SJCRH30 (cell line): ENCODE measurements at places on chromosomes 11 and 22. TPM values are rescaled to one million over a fixed set of nuclear protein-coding genes. Genes with fewer than 3 reads are reported as not detected.

The CHRM4 gene
- 0.81 and 0.97 TPM in 2 replicates for total RNA-seq

The PRCP gene
- total RNA-seq: 65.8 and 72.1 TPM in 2 replicates

The APOC3 gene
- not detected in 2 replicates for total RNA-seq

The APOBEC3B gene
- 15.8 and 16.6 TPM in 2 replicates for total RNA-seq

The HOATZ gene
- total RNA-seq: not detected in 2 replicates

The OR4D5 gene
- total RNA-seq: not detected in 2 replicates

The KCNQ1 gene
- not detected in 2 replicates for total RNA-seq

- no peaks in the 10 kb centered on the region for H3K4me1 ChIP-seq
- no peak overlapping the region for H3K27ac ChIP-seq
- DNase-seq: peak; percentile 55
- no peaks in the 10 kb centered on the region for H3K27me3 ChIP-seq
These were observed 121.5 kb downstream of the CHST1 start for GRCh38 chr11:45543808-45544422.

- no peaks in the 10 kb centered on the region for H3K4me1 ChIP-seq
- no peaks in the 10 kb centered on the region for H3K27me3 ChIP-seq
- H3K4me3 ChIP-seq: no peak overlapping the region
- no peak overlapping the region for H3K27ac ChIP-seq
- H3K36me3 ChIP-seq: no peaks in the 10 kb centered on the region
These were observed 76.8 kb downstream of the MPPED2 start for GRCh38 chr11:30509364-30509763.

- H3K4me1 ChIP-seq: no peaks in the 10 kb centered on the region
- H3K36me3 ChIP-seq: peaks cover 24% of the 10 kb centered on the region
- DNase-seq: no peak
These were observed 76.9 kb downstream of the BCR start for GRCh38 chr22:23256986-23257888.

DNA sequence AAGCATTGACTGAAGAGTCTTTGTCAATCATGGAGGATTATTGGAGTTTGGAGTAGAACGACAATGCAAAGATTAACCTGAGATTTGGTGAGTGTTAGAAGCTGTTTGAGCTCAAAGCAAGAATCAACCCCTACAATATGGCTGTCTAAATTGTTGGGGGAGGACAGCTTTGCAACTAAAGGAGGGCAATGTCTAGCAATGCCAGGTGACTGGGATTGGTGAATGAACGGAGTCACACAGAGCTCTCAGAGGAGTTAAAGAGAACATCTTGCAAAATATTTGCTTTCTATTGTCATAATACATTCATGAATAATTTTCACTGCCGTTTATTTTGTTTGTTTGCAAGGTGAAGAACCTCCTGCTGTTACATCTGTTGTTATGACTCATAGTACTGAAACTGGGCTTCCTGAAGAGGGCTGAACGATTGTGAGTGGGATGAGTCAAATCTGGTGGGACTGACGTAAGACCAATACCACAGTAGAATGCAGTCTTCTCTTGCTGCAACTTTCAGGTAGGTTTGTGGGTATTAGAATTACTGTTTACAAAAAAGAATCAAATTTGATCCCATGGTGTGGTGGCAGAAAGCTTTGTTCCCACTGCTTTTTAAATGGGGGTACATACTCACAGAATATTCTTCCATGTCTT lies 281.9 kb downstream of the CADM1 start:
- no peak overlapping the region for H3K27ac ChIP-seq
- no peaks in the 10 kb centered on the region for H3K27me3 ChIP-seq
- no peaks in the 10 kb centered on the region for H3K4me1 ChIP-seq
- H3K4me3 ChIP-seq: no peak overlapping the region

DNA sequence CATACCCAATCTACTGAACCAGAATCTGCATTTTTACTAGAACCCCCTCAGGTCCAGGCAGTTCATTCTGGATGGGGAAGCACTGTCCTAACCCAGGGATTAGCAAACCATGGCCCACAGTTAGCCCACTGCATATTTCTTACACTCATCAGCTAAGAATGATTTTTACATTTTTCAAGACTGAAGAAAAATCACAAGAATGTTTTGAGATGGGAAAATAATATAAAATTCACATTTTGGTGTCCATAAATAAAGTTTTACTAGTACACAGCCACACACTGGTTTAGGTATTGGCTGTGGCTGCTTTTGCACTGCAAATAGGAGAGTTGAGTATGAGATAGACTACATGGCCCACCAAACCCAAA lies 59.4 kb downstream of the PPFIBP2 start:
- no peak overlapping the region for H3K4me3 ChIP-seq
- no peaks in the 10 kb centered on the region; the same call in none of the 2 replicates for H3K27me3 ChIP-seq
- H3K27ac ChIP-seq: no peak overlapping the region
- no peaks in the 10 kb centered on the region for H3K36me3 ChIP-seq
- H3K4me1 ChIP-seq: peaks cover 25% of the 10 kb centered on the region
- no peak for DNase-seq

DNA sequence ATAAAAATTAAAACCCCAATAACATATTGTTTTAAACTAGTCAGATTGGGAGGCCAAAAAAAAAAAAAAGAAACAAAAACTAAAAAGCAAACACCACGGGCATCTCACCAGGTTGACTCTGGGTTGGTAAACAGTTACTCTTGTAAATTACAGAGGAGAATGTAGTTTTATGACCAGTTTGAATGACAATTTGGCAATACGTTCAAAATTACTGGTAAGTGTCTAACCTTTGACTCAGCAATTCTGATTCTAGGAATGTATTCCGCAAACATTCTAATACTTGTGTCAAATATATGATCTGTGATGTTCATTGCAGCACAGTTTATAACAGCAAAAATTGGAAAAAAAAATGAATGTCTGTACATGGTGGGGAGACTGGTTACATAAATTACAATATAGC lies 1376.0 kb downstream of the TBC1D22A start:
- DNase-seq: no peak
- H3K4me1 ChIP-seq: no peaks in the 10 kb centered on the region
- no peak overlapping the region for H3K27ac ChIP-seq
- peaks cover 29% of the 10 kb centered on the region for H3K27me3 ChIP-seq
- no peak overlapping the region for H3K4me3 ChIP-seq
- no peaks in the 10 kb centered on the region for H3K36me3 ChIP-seq

DNA sequence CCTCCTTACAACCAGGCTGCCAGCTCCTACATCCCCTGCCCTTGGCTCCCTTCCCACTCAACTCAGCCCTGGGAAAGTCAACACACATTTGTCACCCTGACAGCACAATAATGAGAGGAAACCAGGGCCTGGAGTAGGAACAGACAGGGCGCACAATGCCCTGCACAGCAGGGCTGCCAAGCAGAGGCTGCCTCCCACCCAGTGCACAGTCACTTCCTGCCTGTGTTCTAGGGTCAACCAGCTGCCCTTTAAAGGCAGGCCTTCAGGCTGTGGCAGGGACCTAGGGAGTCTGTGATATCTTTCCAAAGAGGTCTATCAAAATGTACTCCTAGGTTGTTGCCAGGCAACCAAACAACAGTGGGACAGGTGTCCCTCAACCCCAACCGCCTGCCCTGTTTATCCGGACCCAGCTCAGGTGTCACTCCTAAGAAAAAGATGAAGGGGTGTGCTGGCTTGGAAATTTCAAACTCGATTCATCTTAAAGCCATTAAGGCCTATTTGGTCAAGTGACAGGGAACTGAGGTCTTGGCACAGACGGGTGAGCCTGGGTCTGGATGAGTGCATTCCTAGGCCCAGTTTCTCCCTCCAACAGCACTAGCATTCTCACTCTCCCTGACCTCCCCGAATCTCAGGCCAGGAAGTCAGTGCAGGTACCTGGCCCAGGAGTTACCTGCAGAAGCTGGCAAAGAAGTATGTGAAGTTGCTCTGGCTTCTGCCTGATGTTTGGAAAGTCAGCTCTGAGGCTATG lies 110.3 kb upstream of the PITPNB start:
- no peak overlapping the region for H3K27ac ChIP-seq
- H3K27me3 ChIP-seq: no peaks in the 10 kb centered on the region
- no peaks in the 10 kb centered on the region for H3K36me3 ChIP-seq

- H3K27ac ChIP-seq: no peak overlapping the region
- no peaks in the 10 kb centered on the region for H3K36me3 ChIP-seq
- H3K4me3 ChIP-seq: no peak overlapping the region
- no peaks in the 10 kb centered on the region for H3K27me3 ChIP-seq
- DNase-seq: no peak
- no peaks in the 10 kb centered on the region for H3K4me1 ChIP-seq
These were observed 113.8 kb downstream of the CADM1 start for GRCh38 chr11:115390441-115390840.

DNA sequence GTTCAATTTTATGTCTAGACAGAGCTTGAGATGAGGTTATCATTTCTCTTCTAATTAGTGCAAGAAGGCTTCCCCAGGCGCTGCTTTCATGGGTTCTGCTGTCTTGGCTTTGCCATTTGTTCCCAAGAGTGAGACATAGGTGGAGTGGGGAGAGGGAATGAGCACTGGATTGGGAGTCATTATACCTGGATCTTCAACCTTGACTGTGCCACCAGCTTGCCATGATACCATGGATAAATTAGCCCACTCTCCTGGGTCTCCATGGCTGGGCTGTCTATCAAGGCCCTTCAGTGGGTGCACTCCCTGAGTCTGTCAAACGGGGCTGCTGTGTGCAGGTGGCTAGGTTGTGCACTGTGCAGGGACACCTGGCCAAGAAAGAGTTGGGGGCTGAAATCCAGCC lies 15.6 kb upstream of the NECTIN1 start:
- no peak overlapping the region for H3K27ac ChIP-seq
- no peaks in the 10 kb centered on the region for H3K4me1 ChIP-seq
- DNase-seq: no peak
- H3K27me3 ChIP-seq: no peaks in the 10 kb centered on the region
- H3K4me3 ChIP-seq: no peak overlapping the region
- H3K36me3 ChIP-seq: no peaks in the 10 kb centered on the region
